ENCODE measurements at places on chromosomes 1 and 21. TPM values are rescaled to one million over a fixed set of nuclear protein-coding genes. Genes with fewer than 3 reads are reported as not detected.
A peak's percentile ranks its signal among the peaks of the same experiment; 100 is the strongest.

Gene LORICRIN
- total RNA-seq, result not detected

DNA sequence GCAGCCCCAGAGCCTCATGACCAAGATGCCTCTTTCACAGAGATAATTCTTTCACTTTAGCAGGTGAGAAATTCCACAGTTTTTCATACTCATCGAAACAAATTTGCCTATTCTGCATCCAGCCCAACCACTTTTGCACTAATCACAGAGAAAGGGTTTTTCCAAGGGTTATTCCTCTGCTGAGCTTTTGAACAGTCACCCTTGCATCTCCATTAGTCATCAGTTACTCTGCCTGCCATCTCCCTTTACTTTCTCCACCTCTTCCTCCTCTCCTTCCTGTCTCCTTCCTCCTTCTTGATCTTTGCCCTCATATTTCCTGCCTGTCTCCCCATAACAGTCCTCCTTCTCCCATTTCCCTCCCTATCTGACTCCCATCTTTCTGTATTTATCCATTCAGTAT is 43.9 kb downstream of the FH start:
- H3K4me1 ChIP-seq, result no peaks in the 10 kb centered on the region
- H3K27ac ChIP-seq, result no peak overlapping the region
- H3K27me3 ChIP-seq, result no peaks in the 10 kb centered on the region
- no peak overlapping the region for H3K4me3 ChIP-seq

- DNase-seq, result no peak
- H3K27ac ChIP-seq, result no peak overlapping the region
- no peak overlapping the region for H3K4me3 ChIP-seq
- no peaks in the 10 kb centered on the region for H3K27me3 ChIP-seq
Observed at GRCh38 chr1:227390525-227390924, 72.2 kb upstream of the CDC42BPA start.

Gene FCMR
- total RNA-seq, result 588 TPM

Gene BRINP3
- not detected for total RNA-seq

GRCh38 chr1:234125283-234125682 is 220.8 kb downstream of the SLC35F3 start:
- no peak overlapping the region for H3K4me3 ChIP-seq
- DNase-seq, result peak; percentile 3
- no peaks in the 10 kb centered on the region for H3K36me3 ChIP-seq
- no peak overlapping the region for H3K27ac ChIP-seq

DNA sequence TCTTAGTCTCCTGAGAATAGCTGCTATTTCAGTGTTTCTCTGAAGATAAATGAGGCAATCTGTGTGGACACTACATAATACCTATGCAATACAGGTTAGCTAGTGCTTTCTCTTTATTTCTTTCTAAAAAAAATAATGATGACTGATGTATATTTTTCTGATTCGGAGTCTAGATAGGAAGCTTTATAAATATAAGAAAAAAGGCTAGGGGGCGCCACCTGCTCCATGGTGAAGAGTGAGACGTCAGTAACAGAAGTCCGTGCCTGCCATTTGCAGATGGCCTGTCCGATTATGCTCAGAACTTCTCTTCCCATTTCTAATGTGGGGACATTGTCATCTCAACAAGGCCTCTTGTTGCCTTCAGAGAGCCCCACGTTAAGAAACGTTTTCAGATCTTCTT is 26.4 kb downstream of the QSOX1 start:
- no peaks in the 10 kb centered on the region for H3K27me3 ChIP-seq
- DNase-seq, result no peak
- H3K36me3 ChIP-seq, result no peaks in the 10 kb centered on the region
- H3K4me3 ChIP-seq, result no peak overlapping the region
- no peak overlapping the region for H3K27ac ChIP-seq
- H3K4me1 ChIP-seq, result no peaks in the 10 kb centered on the region

Gene OLFM3
- total RNA-seq, result not detected

- H3K4me1 ChIP-seq, result no peaks in the 10 kb centered on the region
- no peaks in the 10 kb centered on the region for H3K27me3 ChIP-seq
- H3K4me3 ChIP-seq, result no peak overlapping the region
- no peak overlapping the region for H3K27ac ChIP-seq
Observed at GRCh38 chr1:63454269-63454668, 68.8 kb downstream of the ITGB3BP start.

Gene ZNF593OS
- total RNA-seq, result not detected

GRCh38 chr1:173190101-173190936 is 16.8 kb downstream of the TNFSF4 start:
- H3K27ac ChIP-seq, result no peak overlapping the region
- DNase-seq, result no peak

DNA sequence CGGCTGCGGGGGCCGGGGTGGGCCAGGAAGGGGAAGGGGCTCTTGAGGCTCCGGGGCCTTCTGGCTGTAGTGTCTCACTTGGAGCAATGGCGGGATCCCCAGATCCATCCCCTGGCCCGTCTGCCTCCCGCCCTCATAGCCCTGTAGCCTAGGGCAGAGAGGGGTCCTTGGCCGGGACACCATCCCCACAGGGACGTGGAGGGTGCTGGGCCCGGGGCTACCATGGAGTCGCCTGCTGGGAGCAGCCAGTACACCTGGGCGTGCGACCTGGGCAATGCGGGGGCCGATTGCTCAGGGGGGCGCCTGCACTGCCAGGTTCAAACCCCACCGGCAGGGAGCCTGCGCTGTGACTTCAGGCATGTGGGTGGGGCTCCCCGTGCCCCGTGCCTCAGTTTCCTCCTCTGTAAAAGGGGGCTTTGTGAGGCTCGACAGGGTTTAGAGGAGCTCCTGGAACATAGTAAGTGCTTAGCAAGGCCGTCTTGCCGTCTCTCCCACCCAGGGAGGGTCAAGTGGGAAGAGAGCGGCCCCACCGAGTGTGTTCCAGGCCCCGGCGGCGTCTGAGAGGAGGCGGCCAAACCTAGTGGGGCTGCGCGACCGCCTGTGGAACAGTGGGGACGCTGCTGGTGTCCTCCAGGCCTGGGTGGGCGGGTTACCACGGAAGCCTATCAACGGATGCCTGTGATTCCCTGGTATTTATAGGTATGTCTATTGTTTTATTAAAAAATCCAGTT is 20.8 kb downstream of the PRKCZ start:
- H3K4me1 ChIP-seq, result no peaks in the 10 kb centered on the region
- no peak overlapping the region for H3K27ac ChIP-seq
- H3K27me3 ChIP-seq, result no peaks in the 10 kb centered on the region
- DNase-seq, result no peak
- no peak overlapping the region for H3K4me3 ChIP-seq
- H3K36me3 ChIP-seq, result peaks cover 5% of the 10 kb centered on the region

Gene CASZ1
- total RNA-seq, result 8.8 TPM

GRCh38 chr1:47692196-47692595 is 254.4 kb downstream of the FOXD2 start:
- H3K27me3 ChIP-seq, result no peaks in the 10 kb centered on the region
- H3K36me3 ChIP-seq, result no peaks in the 10 kb centered on the region
- no peak overlapping the region for H3K4me3 ChIP-seq
- no peak for DNase-seq
- no peak overlapping the region for H3K27ac ChIP-seq

Gene PDC
- total RNA-seq, result not detected

GRCh38 chr1:20282533-20282932 is 8.1 kb upstream of the VWA5B1 start:
- no peak overlapping the region for H3K27ac ChIP-seq
- no peaks in the 10 kb centered on the region for H3K4me1 ChIP-seq
- H3K36me3 ChIP-seq, result no peaks in the 10 kb centered on the region
- DNase-seq, result no peak

GRCh38 chr1:226737819-226738420 is 1.2 kb downstream of the ITPKB start:
- H3K4me3 ChIP-seq, result peak overlapping the region; percentile 98
- H3K4me1 ChIP-seq, result peaks cover 45% of the 10 kb centered on the region
- H3K36me3 ChIP-seq, result peaks cover 12% of the 10 kb centered on the region
- no peak for DNase-seq
- peak overlapping the region; percentile 85 for H3K27ac ChIP-seq

- H3K4me1 ChIP-seq, result no peaks in the 10 kb centered on the region
- H3K27me3 ChIP-seq, result no peaks in the 10 kb centered on the region
- no peaks in the 10 kb centered on the region for H3K36me3 ChIP-seq
- no peak for DNase-seq
Observed at GRCh38 chr1:56453417-56454078, 125.8 kb downstream of the PLPP3 start.

DNA sequence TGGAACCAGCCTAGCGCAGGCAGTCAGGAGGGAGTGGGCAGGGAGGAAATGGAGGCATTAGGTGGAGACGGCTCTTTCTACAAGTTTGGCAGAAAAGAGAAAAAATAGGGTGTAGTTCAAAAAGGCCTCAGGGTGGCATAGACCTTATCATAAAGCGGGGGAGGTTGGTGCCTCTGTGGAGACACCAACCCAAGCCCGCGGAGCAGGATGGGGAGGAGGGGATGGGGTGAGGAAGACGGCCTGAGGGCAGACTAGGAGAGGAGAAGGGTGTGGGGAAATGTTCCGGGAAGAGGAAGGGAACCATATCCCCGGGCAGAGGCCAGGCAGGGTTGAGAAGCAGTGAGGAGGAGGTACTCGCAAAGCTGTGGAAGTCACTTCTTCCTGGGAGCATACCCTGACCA is 17.4 kb upstream of the SHE start:
- no peaks in the 10 kb centered on the region for H3K27me3 ChIP-seq
- no peak for DNase-seq
- no peaks in the 10 kb centered on the region for H3K36me3 ChIP-seq

Gene FCRLA
- total RNA-seq, result not detected

DNA sequence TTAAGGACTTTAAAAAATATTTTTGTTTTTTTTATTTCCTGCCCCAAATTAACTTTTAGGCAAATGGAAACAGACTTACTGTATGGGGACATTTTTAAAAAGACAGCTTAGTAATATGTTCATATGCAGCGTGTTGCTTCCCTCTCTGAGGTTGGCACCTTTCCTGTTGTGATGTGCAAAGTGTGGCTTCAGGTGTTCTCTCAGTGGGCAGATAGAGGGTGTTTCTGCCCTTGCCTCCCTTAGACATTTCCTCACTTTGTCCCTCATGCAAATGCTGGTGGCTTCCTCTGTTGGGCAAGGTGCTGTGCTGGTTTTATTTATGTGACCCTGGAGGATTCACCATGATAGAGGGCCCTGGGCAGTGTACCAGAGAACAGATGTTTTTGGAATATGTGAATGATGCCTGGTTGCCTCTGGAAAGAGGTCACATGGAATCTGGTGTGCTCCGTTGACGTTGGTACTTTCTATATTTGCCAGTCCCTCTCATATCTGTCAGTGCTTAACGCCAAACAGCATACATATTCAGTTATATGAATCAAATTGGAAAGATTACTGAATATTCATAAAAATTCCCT is 123.5 kb downstream of the PATJ start:
- no peak for DNase-seq
- peaks cover 8% of the 10 kb centered on the region for H3K36me3 ChIP-seq
- H3K4me3 ChIP-seq, result no peak overlapping the region

GRCh38 chr1:156959414-156959813 is 39.0 kb downstream of the LRRC71 start:
- no peaks in the 10 kb centered on the region for H3K27me3 ChIP-seq
- no peak overlapping the region for H3K4me3 ChIP-seq
- DNase-seq, result no peak

DNA sequence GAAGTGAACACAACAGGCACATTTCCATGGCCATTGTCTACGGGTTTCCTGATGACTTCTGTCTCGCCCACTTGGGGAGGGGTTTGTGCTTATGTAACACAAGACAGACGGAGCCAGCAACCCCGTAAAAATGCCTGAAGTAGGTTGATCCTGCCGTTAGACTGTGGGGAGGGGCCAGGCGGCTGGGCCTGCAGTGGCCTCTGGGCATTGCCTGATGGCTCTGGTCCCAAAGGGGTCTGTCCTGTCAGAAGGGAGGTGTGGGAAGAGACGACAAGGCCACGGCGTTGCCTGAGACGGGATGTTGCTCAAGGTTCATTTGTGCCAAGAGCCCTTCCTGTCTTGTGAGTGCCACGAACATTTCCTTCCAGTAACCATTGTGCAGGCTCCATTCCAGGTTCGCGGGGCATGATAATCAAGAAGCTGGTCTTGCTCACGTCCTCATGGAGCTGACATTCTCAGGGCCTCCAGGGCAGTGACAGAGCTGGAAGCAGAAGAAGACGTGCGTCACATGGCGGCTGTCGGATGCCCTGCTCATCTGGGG is 44.7 kb downstream of the ABCG1 start:
- no peak overlapping the region for H3K27ac ChIP-seq
- H3K4me3 ChIP-seq, result no peak overlapping the region
- peaks cover 24% of the 10 kb centered on the region for H3K4me1 ChIP-seq
- DNase-seq, result no peak

- no peaks in the 10 kb centered on the region for H3K4me1 ChIP-seq
- no peaks in the 10 kb centered on the region for H3K36me3 ChIP-seq
- DNase-seq, result no peak
- no peak overlapping the region for H3K27ac ChIP-seq
- no peaks in the 10 kb centered on the region for H3K27me3 ChIP-seq
Observed at GRCh38 chr1:59393211-59394180, 96.6 kb downstream of the FGGY start.

DNA sequence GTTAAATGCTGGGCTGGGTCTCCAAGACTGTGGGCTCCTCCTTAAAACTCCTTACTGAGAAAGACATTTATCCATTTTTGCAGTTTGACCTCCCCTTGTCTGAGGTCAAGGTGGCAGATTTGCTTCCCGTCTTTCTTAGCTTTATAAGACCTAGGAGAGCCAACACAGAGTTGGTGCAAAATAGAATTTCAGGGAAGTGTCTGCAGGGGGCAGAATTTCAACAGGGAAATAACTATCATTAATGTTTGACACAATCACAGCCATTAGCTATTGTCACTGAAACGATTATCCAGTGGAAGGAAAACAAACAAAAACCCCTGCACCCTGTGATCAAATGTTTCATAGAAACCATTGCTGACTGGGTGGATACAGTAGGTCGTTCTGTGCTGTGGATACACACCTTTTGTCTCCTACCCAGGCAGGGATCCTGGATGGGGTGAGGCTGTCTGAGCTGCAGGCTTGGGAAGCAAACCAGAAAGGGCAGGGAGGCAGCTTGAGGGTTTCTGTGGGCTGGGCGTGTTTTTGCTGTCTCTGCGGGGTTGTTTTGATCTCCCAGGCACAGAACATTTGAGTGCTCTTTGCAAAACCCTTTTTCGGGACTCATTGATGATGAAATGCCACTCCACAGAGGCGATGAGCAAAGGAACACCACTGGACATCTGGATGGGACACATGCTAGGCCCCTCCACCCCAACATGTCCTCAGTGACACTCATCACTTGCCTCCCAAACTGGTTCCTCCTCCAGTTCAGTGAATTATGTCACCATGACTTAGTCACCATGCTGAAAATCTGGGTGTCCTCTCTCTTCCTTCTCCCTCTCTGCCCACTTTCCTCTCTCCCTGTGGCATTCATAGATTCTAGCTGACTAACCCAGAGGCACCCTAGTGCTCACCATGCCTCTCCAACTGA is 94.2 kb upstream of the SERBP1 start:
- no peak overlapping the region for H3K27ac ChIP-seq
- no peak overlapping the region for H3K4me3 ChIP-seq
- no peaks in the 10 kb centered on the region for H3K27me3 ChIP-seq
- no peak for DNase-seq
- H3K36me3 ChIP-seq, result no peaks in the 10 kb centered on the region

DNA sequence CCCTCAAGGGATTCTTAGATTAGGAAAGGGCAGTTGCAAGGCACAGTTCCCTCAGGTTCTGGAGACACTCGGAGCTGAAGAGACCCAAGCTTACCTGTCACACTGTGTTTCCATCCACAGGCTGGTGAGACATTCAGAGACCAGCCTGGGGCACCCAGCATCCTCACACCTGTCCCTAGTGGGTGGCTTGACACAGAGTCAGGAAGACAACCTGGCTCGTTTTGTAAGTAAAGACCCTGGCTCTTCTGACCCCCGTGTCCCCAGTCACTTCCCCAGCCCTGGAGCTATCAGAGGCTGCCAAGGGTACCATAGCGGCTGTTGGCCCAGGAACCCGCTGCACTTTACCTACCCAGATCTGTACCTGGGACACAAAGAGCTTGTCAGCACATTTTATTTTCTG is 409.8 kb downstream of the MATN1 start:
- H3K4me1 ChIP-seq, result no peaks in the 10 kb centered on the region
- H3K27ac ChIP-seq, result no peak overlapping the region
- DNase-seq, result no peak
